ENCODE measurements at places on chromosomes 1 and 21. TPM values are rescaled to one million over a fixed set of nuclear protein-coding genes. Genes with fewer than 3 reads are reported as not detected.

Gene KLHDC9
- 3.0 TPM for total RNA-seq

- DNase-seq, result no peak
These were observed 88.3 kb downstream of the AK5 start for GRCh38 chr1:77370161-77370560.

- DNase-seq, result no peak
These were observed 94.2 kb downstream of the PLXNA2 start for GRCh38 chr1:208149776-208150514.

Gene RBM15
- 26.5 TPM for total RNA-seq

Gene SLC22A15
- total RNA-seq, result 21.0 TPM

- DNase-seq, result peak; percentile 73
These were observed at the start of gene MEX3A for GRCh38 chr1:156082309-156083091. Gene MEX3A, minus strand, starts transcription at chr1:156082465. Its CDS starts 467 bp downstream, at chr1:156081998.

DNA sequence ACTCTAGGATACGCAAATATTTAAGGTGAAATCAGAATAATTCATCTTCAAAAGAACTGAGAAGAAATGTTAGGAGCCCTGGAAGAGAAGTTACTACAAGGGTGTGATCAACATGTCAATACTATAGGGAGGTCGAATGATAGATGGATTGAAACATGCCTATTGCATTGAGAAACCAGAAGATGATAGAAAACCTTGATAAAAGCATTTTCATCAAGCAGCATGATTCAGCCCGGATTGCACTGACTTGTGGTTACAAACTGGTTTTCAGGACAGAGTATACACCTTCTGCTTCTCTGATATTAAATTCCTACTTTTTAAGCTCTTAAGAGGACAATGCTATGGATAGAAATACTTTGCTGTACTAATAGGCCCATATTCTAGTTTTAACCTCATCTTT, 164.2 kb downstream of the FMN2 start:
- DNase-seq, result no peak

DNA sequence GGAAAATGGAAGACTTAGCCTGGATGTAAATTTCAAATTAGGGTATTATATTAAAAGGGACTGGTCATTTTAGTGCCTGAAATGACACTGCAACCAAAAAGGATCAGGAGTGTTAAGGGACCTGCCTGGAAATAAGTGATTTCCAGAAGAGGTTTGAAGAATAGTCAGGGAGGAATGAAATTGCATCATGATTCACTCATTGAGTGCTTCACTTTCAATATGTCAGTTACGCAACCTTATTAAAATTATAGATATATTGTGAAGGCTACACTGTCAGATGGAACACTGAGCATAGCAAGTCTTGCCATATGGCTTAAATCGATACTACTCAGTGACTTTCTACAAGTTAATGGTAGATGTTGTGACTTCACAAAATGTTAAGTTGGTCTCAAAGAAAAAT, 275.2 kb upstream of the DPYD start:
- peak; percentile 48 for DNase-seq

Data from fibroblast of lung (primary cell).